H1 (cell line): ENCODE measurements at places on chromosomes 1 and 21. TPM values are rescaled to one million over a fixed set of nuclear protein-coding genes. Genes with fewer than 3 reads are reported as not detected.

The CTTNBP2NL gene
- total RNA-seq, result 34.9 and 35.1 TPM in 2 replicates

The OR14A16 gene
- total RNA-seq, result not detected in 2 replicates

The FCAMR gene
- total RNA-seq, result not detected in 2 replicates

The PTTG1IP gene
- total RNA-seq, result 124 and 130 TPM in 2 replicates

The SLAMF8 gene
- not detected in 2 replicates for total RNA-seq

The RNF186 gene
- total RNA-seq, result not detected in 2 replicates

The MATN1 gene
- total RNA-seq, result 0.11 and 0.28 TPM in 2 replicates

The WNT2B gene
- total RNA-seq, result 0.90 and 2.0 TPM in 2 replicates

DNA sequence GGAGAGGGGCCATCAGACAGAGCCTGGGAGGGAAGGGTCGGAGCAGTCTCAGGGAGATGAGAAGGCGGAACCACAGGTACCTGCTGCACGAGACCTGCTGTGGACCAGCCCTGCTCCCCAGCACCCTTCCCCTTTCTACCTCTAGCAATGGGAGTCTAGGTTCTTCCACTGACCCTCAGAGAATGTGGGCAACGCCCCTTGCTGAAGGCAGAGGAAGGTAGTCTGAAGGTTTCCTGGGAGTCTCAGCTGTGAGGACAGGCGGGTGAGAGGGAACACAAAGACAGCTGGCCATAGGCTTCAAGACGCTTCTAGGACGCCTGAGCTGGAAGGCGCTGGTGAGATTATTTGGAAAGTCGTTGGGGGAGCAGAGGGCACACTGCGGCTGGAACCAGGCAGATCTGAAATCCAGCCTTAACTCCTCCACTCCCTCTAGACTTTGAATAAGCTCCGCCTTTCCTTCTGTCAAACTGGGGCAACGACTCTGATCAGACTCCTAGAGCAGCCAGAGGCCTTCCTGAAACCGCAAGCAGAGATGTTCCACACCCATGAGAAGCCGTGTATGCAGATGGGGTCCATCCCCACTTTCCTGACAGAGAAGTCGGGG lies 18.1 kb downstream of the SLC45A3 start:
- no peak for DNase-seq

DNA sequence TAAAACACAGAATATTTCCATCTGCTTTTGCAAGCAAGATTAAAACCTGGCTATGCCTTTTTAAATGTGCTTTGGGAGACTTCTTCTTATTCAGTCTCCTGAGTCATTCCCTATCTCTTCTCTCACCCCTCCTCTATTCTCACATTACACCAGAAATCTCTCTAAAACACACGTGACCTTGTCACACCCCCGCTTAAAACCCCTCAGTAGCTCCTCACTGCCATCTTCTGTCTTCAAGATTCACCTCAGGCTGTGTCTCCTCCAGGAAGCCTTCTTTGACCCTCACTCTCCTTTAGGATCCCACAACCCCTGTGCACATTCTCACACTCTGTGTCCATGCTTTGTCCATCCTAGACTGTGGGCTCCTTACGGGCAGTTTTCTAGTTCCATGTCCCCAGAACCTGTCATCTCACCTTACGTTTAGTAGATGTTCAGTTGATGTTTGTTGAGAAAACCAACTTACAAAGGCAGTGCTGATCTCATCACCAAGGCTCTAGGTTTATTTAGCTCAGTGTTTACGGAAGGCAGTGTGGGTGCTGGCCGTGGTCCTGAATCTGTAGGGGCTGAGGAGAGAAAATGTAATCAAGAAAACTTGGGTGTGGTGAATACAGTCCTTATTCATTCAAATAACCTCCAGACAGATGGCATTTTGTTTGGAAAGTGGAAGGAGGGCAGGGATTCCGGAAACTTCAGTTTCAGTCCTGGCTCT lies 143.5 kb downstream of the DMRTA2 start:
- peak; percentile 73 for DNase-seq

DNA sequence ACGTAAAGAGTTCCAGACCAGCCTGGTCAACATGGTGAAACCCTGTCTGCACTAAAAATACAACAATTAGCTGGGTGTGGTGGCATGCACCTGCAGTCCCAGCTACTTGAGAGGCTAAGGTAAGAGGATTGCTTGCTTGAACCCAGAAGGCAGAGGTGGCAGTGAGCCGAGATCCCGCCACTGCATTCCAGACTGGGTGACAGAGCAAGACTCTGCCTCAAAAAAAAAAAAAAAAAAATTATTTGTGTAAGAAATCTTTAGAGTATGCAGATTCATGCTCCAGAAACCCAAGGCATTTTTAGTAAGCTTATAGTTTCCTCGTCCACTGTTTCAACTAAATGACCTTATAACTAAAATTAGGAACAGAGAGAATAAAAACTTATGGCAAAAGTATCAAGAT lies 51.3 kb downstream of the ABL2 start:
- no peak for DNase-seq

DNA sequence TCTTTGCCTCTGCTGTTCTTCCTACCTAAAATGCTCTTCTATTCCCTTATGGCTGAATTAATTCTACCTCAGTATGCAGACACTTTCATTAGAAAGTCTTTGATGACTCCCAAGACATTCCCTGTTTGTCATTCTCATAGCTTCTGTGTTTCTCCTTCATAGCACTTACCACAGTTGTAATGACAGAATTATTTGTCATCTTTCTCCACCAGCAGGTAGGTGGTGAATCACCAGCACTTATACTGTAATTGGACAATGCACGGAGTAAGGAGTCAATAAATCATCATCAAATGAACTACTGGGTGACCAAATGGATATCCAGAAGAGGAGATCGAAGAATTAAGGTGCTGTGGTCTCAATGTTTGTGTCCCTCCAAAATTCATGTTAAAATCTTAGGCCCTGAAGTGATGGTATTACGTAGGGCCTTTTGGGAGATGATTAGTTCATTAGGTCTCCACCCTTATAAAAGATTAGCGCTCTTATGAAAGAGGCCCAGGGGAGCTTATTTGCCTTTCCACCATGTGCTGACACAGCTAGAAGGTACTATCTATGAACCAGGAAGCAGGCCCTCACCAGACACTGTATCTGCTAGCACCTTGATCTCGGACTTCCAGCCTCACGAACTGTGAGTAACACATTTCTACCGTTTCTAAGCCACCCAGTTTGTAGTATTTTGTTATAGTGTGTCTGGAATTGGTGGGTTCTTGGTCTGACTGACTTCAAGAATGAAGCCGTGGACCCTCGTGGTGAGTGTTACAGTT lies 2.4 kb upstream of the CCT8 start:
- no peak for DNase-seq

- no peak for DNase-seq
Observed at GRCh38 chr1:24946861-24947658, 17.0 kb upstream of the RUNX3 start.

DNA sequence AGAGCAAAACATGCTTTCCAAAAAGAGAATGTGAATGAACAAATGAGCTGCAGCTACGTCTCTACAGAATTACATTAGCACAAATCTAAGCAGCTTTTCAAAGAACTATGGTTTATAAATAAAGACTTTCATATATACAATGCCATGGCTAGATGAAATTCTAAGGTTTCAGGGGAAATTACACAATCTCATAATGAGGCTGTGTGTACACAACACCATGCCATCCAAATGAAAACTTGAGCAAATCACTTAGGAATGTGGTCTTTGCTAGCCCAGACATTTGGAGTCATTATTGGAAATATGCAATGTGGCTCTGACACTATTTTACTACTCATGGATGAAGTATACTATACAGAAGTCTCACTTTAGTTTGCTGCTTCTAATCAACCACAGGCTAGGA lies 37.5 kb downstream of the SPAG17 start:
- no peak for DNase-seq

GRCh38 chr1:224489534-224490365 lies 55.2 kb upstream of the WDR26 start:
- DNase-seq, result no peak

- no peak for DNase-seq
Observed at GRCh38 chr1:62955666-62956065, 171.7 kb downstream of the ATG4C start.
